ENCODE measurements at places on chromosomes 3 and 15. TPM values are rescaled to one million over a fixed set of nuclear protein-coding genes. Genes with fewer than 3 reads are reported as not detected.

- no peak overlapping the region for H3K27ac ChIP-seq
- H3K36me3 ChIP-seq: no peaks in the 10 kb centered on the region
- H3K27me3 ChIP-seq: no peaks in the 10 kb centered on the region
- no peak overlapping the region for H3K4me3 ChIP-seq
- no peak for DNase-seq
Observed at GRCh38 chr15:37789397-37789786, 145.0 kb upstream of the TMCO5A start.

GRCh38 chr3:112007633-112008032 is 8.9 kb downstream of the TAGLN3 start:
- peak overlapping the region; percentile 1 for H3K27ac ChIP-seq
- H3K4me3 ChIP-seq: no peak overlapping the region
- H3K27me3 ChIP-seq: no peaks in the 10 kb centered on the region
- H3K4me1 ChIP-seq: peaks cover 27% of the 10 kb centered on the region

DNA sequence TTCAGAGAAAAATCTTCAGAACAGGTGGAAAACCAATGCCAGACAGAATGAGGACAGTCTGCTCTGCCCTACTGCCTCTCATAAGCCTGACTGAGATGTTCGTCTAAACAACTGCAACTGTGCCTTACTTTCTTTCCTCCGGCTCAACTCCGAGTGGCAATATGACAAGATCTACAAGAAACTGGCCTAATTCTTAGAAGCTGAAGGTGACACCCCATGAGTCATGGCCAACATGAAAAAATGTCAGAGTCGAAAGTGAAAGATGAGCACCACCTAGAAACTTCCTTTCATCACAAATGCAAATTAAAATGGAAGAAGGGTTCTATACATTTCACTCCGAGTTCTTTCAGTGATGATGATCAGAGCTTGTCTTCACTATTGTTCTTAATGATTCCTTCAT is 12.9 kb downstream of the PCYT1A start:
- no peak overlapping the region for H3K27ac ChIP-seq
- peaks cover 5% of the 10 kb centered on the region for H3K36me3 ChIP-seq
- peaks cover 23% of the 10 kb centered on the region for H3K4me1 ChIP-seq
- no peak overlapping the region for H3K4me3 ChIP-seq
- peak; percentile 50 for DNase-seq
- H3K27me3 ChIP-seq: no peaks in the 10 kb centered on the region

- H3K4me3 ChIP-seq: no peak overlapping the region
- H3K27ac ChIP-seq: no peak overlapping the region
- H3K36me3 ChIP-seq: no peaks in the 10 kb centered on the region
- no peaks in the 10 kb centered on the region for H3K27me3 ChIP-seq
Observed at GRCh38 chr3:2880218-2880756, 229.9 kb downstream of the IL5RA start.

- H3K4me3 ChIP-seq: no peak overlapping the region
- no peaks in the 10 kb centered on the region for H3K36me3 ChIP-seq
- 0 out of 2 replicates have a peak, but pooled peaks cover 8% of the 10 kb centered on the region for H3K4me1 ChIP-seq
- peak; percentile 93 for DNase-seq
- H3K27ac ChIP-seq: no peak overlapping the region
Observed at GRCh38 chr3:45210308-45211041, 15.6 kb downstream of the TMEM158 start.

DNA sequence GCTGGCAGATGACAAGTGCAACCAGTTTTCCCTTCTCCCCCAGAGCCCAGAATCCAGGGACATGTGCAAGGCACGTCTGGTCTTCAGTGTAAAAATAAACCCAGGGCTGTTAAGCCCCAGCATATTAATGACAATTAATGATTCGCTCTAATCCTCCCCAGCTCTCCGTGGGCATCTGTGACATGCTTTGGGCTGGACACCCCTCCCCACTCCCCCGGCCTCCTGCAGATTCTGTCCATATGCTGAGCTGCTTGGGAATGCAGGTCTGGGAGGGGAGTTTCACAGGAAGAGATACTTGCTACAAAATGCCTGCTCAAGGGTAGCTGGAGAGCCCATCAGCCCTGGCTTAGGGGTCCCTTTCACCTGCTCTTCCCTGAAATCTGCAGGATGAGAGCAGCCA is 43.0 kb upstream of the NTRK3 start:
- H3K4me1 ChIP-seq: no peaks in the 10 kb centered on the region
- H3K27ac ChIP-seq: no peak overlapping the region
- H3K27me3 ChIP-seq: peaks cover 23% of the 10 kb centered on the region
- no peak for DNase-seq

GRCh38 chr3:55620351-55621025 is 133.4 kb upstream of the WNT5A start:
- H3K4me1 ChIP-seq: peaks cover 20% of the 10 kb centered on the region
- H3K36me3 ChIP-seq: no peaks in the 10 kb centered on the region
- DNase-seq: peak; percentile 20
- H3K27ac ChIP-seq: no peak overlapping the region

DNA sequence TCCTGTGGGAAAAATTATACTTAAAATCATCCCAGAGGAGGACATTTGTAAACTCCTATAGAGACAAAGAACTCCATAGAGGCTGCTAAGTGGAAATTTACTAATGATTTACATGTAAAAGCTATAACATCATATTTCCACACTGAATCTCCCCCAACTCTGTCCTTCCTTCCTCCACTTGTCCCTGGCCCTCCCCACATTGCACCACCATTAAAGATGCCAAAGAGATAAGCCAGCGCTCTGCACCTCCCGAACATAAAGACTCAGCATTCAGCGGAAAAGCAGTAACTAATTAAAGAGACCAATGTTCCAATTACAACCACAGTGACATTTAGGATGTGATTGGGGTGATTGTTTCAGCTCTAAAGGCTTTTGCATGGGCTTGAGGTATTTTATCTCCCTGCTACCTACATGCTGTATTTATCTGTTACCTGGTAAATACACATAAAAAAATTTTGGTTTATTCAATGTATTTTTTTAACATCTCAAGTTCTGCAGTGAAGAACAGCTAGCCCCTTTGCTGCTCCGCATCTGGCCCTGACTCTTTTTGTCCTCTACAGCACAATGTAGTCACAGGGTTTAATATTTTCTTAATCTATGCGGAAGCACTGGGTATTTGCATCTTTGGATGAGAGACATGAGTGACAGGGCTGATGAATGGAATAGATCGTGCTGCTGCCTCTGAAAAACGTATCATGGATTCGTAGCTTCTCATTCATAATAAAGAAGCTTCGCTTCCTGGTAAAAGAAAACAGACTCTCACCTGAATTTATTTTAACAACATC is 35.3 kb upstream of the B3GNT5 start:
- DNase-seq: no peak
- H3K4me3 ChIP-seq: no peak overlapping the region
- no peaks in the 10 kb centered on the region for H3K4me1 ChIP-seq
- peaks cover 19% of the 10 kb centered on the region for H3K27me3 ChIP-seq

- H3K27ac ChIP-seq: no peak overlapping the region
- H3K4me3 ChIP-seq: no peak overlapping the region
- H3K4me1 ChIP-seq: no peaks in the 10 kb centered on the region
- H3K36me3 ChIP-seq: no peaks in the 10 kb centered on the region
Observed at GRCh38 chr15:28943611-28944230, 57.9 kb downstream of the APBA2 start.

GRCh38 chr15:39406485-39406884 is 174.4 kb upstream of the THBS1 start:
- H3K4me1 ChIP-seq: peaks cover 65% of the 10 kb centered on the region
- H3K27ac ChIP-seq: peak overlapping the region; percentile 88
- H3K27me3 ChIP-seq: no peaks in the 10 kb centered on the region
- H3K36me3 ChIP-seq: 0 out of 2 replicates have a peak, but pooled peaks cover 3% of the 10 kb centered on the region

GRCh38 chr3:163753033-163753432 is 1325.3 kb downstream of the SI start:
- no peaks in the 10 kb centered on the region for H3K27me3 ChIP-seq
- no peak for DNase-seq
- no peak overlapping the region for H3K27ac ChIP-seq
- no peaks in the 10 kb centered on the region for H3K4me1 ChIP-seq
- no peak overlapping the region for H3K4me3 ChIP-seq
- H3K36me3 ChIP-seq: no peaks in the 10 kb centered on the region

DLL4 gene
- not detected for total RNA-seq

ACAN gene
- total RNA-seq: not detected

OCA2 gene
- total RNA-seq: not detected

Data from GM23248 (cell line).